ENCODE measurements at places on chromosomes 3 and 15.

- no peak for DNase-seq
Measured at GRCh38 chr3:4309491-4310128, 6.4 kb downstream of the SETMAR start.

DNA sequence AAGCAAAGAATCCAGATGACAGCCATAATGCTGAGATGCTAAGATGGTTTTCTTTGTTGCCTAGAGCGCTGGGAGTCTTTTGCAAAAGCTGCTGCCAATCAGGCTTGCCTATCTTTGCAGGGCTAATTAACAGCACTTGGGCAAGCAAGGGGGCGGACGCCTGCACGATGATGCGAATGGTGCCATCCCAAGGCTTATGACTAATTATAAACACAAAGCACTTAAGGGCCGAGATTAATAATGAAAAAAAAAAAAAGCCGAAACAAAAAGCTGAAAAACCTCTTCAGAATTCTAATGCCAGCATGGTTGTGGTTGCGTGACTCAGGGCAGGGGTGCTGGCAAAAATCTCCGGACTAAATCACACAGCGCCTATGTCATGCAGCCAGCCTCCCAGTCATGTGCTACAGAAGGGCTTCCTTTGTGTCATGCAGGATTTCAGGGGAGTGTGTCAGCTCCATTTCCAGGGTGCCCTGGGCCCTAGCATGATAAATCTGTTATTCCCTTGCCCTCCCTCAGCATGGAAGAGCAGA is 185.0 kb upstream of the ANKRD28 start:
- no peak for DNase-seq

- no peak for DNase-seq
Measured at GRCh38 chr15:80441714-80442113, 37.5 kb downstream of the ARNT2 start.

GRCh38 chr15:60916679-60917460 is 312.2 kb downstream of the RORA start:
- DNase-seq: no peak

- DNase-seq: no peak
Measured at GRCh38 chr3:34263101-34263621, 464.7 kb downstream of the PDCD6IP start.

DNA sequence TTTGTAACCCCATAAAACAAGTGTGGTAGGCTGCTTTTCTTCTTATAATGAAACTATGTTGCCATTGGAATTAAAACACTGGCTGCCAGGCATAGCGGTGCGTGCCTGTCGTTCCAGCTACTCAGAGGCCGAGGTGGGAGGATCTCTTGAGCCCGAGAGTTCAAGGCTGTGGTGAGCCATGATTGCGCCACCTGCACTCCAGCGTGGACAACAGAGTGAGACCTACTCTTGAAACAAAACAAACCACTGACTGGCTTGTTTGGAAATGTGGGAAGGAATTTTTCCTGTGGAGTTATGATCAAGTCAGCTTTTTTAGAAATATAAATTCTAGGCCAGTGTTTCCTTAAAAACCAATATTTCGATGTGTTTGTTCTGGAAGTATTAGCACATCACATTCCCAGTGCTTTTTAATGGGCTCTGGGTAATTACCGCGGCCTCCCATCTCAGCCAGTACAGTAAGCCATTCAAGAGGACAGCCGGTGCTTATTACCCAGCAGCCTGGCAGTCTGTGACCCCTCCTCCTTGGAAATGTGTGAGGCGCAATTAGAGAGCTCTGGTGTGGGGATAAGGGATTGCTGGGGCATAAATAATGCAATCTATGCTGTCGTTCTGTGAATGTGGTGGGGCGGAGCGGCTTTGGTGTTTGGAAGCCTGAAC is 58.3 kb upstream of the TRAK1 start:
- peak; percentile 38 for DNase-seq

Measured in GF-D8 (cell line).